ENCODE measurements at places on chromosomes 11 and 22.

DNA sequence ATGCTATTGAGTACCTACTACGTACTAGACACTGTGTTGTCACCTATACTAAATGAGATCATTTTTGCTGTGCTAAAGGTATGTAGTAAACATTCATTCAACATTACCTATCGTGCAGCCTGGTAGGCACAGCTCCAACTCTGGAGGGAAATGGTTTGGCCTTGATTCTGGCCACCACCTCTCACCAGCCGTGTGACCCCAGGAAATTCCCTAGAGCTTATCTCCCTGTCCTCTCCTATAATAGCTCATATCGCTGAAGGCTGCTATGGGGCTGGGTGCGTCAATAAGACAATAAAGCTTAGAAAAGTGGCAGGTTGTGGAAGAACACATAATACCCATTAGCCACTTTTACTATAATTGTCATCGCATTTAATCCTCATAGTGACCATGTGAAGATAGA lies 107.5 kb downstream of the MYO18B start:
- no peak for DNase-seq

DNA sequence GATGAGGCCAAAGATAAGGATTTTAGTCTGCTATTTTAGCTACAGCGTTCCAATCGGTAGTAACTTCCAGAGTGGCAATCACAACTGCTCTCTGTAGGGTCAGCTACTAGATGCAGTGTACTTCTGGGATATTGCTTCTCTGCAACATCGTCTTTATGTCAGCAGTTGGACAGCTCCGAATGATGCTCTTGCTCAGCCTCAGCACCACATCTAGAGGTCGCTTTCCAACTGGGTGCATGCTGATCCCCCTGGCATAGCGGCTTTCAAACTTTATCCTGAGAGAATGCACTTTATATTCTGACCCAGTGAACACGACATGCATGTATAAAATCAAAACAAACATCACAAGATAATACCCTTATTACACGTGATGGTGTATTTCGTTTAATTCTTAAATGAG lies 219.6 kb downstream of the C11orf87 start:
- no peak for DNase-seq

DNA sequence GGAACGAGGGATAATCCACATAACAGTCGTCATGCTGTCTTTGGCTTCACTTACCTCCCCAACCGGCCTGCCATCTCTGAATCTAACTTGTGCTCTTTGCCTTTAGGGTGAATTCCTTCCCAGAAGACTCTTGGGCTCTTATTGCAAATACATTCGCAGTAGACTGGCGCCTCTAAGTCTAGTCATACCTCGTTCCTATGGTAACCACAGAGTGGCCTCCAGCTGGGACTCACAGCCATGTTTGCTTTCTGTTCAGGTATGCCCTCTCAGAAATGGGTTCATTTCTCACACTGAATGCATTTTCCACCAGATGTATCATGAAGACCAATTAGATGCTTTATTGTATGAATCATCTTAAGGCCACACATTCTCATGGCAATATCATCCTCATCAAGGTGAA lies 112.7 kb downstream of the FAR1 start:
- no peak for DNase-seq

GRCh38 chr11:130474637-130475400 lies 26.4 kb downstream of the ADAMTS15 start:
- no peak for DNase-seq

Data from activated CD8-positive, alpha-beta memory T cell treated with anti-CD3 and anti-CD28 coated beads, Interleukin-2, amount 50 U/mL, for 4 hours (primary cell).